ENCODE measurements at places on chromosomes 4 and X.
A peak's percentile ranks its signal among the peaks of the same experiment; 100 is the strongest.

DNA sequence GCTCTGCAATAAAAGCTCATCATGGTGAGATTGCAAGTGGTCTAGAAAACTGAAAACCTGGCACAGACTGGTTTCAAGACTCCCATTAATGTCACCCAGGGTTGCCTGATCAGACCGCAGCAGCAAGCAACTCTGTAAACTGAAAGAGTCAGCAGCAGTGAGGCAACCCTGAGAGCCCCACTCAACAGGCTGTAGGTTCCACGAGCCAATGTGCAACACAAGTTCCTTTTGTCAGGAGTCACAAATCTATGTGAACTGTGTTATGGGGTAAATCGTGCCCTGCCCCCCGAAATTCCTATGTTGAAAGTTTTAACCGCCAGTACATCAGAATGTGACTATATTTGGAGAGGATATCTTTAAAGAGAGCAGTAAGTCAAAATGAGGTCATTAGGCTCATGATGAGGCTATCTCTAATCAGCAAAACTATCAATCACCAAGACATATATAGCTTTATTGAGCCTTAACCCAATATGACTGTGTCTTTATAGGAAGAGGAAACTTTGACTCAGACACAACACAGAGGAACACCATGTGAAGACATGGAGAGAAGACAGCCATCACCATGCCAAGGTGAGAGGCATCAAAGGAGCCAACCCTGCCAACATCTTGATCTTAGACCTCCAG is 94.0 kb downstream of the FBXO8 start:
- no peak for DNase-seq

DNA sequence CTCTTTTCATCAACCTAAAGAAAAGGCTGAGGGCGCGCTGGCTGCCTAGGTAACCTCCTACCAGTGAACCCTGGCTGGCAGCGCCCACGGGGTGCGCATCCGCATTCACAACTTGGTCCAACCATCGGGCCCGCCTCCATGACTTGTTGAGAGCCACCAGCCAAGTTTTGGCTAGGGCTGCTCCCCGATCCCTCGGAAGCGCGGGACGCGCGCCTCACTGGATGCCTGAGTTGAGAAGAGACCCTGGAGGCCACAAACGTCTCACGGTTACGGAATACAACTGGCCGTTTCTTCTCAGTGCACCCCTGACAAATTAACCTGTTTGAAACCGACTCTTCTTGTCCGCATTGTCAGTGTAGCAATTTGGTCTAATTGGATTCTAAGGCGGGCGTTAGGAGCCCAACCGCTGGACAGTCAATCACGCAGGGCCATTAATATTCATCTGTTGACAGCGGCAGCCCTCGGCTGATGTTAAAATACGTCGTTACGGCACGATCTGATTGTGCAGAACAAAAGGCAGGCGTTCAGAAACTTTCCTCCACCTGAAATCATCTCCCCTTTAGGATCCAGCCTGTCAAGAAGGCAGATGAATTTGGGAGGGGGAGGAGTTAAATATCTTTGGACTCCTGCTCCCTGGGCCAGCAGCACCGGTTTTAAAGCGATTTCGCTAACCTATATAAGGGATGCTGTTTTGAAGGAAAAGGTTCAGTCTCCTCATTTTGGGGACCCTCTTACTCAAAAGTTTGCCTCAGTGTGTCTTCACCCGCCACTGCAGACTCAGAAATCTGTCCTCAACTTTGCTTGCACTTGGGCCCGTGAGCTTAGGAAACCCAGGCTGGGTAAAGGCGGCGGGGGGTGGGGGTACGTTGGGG is 1.2 kb downstream of the GPC3 start:
- no peak for DNase-seq

GRCh38 chr4:112513971-112514646 is 1.9 kb downstream of the NEUROG2 start:
- DNase-seq, result no peak

DNA sequence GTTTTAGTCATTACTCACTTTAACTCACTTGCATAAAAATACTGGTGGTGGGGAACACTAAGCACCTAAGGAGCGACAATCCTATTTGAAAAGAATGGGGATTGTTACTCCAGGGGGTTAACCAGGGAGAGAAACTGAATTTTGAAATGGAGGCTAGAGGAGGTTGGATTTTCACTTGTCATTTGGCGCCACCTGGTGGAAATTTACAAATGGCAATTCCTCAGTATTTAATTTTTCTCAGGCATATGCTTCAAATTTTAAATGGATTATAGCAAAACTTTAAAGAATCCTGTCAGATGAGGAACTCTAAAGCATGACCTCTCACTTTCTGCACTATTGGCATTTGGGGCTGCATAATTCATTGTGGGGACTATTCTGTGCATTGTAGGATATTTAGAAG is 2.7 kb upstream of the GEMIN8 start:
- DNase-seq, result peak; percentile 27

GRCh38 chrX:129632443-129632842 is 22.3 kb downstream of the APLN start:
- no peak for DNase-seq

DNA sequence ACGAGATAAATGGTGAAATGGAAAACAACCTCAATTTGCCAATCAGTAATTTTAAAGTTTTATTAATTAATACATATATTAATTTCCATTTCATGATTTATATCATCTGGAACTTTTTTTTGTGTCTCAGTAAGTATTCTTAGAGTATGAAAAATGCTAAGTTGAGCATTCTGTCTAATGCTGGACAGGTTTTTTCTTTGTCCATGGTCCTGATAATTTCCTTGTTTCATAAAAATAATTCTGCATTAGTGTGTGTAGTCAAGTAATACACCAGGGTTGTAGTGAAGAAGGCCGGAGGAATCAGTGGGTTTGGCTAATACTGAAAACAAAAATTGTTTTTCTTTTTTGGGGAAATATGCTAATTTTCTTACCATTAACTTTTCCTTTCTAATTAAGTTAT is 9.9 kb downstream of the ANAPC4 start:
- no peak for DNase-seq

GRCh38 chrX:101550362-101550750 is at the start of gene ARMCX1:
Gene ARMCX1, plus strand, starts transcription at chrX:101550547. Its CDS starts 2,384 bp downstream, at chrX:101552931.
- no peak for DNase-seq

DNA sequence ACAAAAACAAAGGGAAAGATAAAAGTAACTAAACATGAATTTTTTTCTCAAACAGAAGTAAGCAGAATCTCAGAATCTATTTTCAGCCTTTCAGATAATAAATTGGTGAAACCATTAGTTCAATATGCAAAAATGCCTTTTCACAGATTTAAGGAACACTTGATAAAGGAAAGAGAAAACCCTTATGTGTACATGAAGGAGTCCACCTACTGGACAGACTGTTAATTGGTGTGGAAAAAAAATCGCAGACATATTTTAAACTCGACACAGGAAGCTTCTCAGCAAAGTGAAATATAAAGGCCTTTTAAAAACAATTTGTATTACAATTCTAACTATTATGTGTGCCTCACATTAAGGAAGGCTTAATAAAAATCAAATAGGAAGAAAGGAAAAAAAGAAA is 22.3 kb downstream of the COX7B2 start:
- no peak for DNase-seq

DNA sequence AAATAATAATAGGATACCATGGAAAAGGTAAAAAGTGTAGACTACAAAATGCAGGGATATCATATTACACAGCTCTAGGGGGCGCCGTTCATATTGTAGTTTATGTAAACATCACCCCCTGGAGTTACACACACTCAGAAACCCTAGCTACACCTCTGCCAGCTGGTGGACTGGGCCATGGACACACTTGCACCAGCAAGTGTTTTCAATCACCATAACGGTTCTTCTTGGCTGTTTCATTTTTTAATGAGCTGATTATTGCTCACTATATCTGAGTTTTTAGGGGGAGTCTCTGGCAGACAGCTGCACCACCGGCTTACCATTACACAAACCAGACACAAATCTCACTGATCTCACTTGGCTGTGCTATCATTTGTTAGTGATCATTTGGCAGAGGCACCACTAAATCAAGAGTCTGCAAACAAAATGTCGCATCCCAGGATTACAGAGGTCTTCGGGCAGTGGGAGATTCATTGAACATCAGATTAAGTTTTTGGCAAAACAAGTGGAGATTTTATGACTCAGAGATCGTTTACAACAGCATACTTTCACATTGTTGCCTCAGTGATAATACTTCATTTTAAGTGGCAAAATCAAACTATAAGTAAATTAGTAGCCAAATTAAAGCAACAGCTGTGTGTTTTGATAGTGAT is 185.7 kb downstream of the UNC5C start:
- DNase-seq, result no peak

DNA sequence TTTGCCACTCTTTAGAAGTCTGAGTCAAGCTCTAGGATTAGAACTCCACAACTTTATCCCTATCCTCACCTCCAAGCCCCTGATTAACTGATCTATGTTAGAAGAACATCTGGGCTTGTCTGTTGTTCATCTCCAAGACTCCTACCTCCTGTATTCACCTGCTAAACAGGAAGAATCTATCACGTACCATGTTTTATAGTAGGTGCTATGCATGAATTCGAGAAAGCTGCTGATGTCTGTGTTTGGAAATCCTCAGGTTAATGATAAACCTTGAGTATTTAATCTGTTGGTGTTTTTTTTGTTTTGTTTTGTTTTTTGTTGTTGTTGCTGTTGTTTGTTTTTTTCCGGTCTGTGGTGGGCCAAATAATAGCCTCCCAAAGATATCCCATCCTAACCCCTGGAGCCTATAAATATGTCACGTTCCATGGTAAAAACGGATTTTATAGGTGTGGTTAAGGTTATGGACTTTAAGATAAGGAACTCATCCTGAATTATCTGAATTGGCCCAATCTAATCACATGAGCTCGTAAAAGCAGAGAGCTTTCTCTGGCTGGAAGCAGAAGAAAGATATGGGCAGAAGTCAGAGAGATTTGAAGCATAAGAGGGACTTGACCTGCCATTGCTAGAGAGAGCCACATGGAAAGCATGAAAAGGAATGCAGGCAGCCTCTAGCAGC is 101.2 kb upstream of the DUSP21 start:
- DNase-seq, result no peak

DNA sequence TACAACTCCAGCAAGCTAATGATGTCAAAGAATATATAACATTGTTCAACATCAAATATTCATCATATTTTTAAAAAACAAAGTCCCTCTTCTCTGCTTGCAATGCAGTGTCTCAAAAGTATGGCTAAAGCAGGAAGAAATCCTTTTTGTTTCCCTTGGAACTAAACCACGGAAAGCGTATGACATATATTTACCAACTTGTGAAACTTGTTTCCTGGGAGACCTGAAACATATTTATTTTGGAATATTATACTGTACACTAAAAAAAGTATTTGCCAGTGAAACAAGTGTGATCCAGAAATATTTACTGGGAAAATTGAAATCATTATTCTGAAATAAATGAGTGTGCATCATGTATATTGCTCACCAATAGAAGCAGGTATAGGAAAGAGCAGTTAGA is 156.0 kb upstream of the ANKRD50 start:
- no peak for DNase-seq

GRCh38 chrX:123854329-123854728 is 5.5 kb upstream of the XIAP start:
- no peak for DNase-seq

Measured in stimulated activated CD8-positive, alpha-beta memory T cell treated with anti-CD3 and anti-CD28 coated beads, Interleukin-2, amount 100 ng/mL, for 1 hour (primary cell).